ENCODE measurements at places on chromosomes 16 and 17.

DNA sequence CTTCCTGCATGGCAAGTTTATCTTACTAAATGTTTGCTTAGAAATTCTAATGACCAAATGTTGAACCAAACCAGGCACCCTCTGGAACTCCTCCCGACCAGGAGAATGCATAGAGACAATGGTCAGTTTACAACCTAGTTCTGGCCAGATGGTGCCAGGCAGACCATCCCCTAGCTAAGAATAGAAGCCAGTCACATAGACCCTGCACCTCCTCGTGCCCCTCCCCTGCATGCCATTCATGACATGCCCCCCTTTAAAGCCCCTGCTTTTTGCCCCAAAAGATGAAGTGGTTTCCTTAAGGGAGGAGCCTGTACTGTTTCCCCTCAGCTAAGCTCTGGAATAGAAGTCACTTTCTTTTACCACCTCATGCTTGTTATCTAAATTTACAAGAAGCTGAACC is 6.6 kb upstream of the CPHXL start:
- H3K36me3 ChIP-seq = no peaks in the 10 kb centered on the region
- no peak overlapping the region for H3K4me3 ChIP-seq

DNA sequence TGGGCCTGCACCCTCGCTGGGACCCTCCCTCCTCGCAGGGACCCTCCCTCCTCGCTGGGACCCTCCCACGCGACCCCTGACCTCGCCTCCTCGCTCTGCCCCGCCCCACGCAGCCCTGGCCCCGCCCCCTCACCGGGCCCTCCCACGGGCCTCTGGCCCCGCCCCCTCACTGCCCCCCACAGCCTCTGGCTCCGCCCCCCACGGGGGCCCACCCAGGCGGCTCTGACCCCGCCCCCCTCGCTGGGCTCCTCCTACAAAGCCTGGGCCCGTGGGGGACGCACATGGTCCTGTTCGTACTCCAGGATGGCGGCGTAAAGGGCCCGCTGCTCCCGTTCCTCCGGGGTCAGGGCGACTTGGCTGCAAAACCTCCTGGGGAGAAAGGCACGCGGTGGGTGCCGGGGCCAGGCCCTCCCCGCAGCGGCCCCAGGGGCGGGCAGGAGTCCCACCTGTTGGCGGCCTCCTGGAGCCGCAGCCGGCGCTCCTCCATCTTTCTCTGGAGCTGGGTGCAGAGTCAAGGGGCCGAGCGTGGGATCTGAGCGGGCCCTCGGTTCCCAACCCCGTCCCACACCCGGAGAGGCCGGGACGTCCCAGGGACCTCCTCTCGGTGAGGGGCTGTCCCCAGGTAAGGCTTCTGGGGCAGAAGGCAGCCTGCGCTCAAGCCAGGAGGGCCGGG is 9.0 kb downstream of the VPS9D1 start:
- peak overlapping the region; percentile 86 for H3K4me3 ChIP-seq
- H3K4me1 ChIP-seq = no peaks in the 10 kb centered on the region
- H3K36me3 ChIP-seq = peaks cover 12% of the 10 kb centered on the region
- H3K27ac ChIP-seq = no peak overlapping the region
- peak; percentile 68 for DNase-seq
- H3K27me3 ChIP-seq = no peaks in the 10 kb centered on the region

DNA sequence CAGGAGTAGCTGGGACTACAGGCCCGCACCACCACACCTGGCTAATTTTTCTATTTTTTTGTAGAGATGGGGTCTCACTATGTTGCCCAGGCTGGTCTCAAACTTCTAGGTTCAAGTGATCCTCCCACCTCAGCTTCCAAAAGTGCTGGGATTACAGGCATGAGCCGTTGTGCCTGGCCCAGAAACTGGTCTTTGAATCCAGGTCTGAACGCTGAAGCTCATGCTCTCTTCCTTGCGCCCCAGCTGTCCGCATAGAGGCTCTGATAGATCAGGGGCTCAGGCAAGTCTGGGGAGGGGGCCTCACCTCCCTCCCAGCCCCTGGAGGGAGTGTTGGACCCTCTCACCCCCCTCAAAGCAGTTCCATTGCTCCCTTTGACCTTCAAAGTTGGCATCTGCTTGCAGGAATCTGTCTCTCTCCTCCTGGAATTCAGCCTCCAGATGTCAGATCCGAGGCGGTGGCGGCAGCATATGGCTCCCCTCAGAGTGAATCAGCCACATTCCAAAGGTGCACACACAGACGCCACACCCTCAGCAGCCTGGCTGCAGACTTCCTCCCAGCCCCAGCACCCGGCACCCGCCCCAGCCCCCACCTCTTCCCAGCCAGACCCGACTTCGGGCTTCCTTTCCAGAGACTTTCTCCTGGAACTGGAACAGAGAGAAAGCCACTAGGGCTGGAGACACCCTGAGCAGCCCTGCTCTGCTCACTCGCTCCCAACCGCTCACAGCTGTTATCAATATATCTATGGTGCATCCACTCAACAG is 16.9 kb upstream of the GLIS2 start:
- H3K36me3 ChIP-seq = peaks cover 11% of the 10 kb centered on the region
- no peaks in the 10 kb centered on the region for H3K27me3 ChIP-seq
- H3K4me1 ChIP-seq = peaks cover 3% of the 10 kb centered on the region
- H3K4me3 ChIP-seq = no peak overlapping the region
- peak; percentile 90 for DNase-seq

- peak; percentile 95 for DNase-seq
- no peaks in the 10 kb centered on the region for H3K27me3 ChIP-seq
- H3K27ac ChIP-seq = peak overlapping the region; percentile 73
- H3K4me3 ChIP-seq = peak overlapping the region; percentile 92
- H3K36me3 ChIP-seq = peaks cover 9% of the 10 kb centered on the region
Observed at GRCh38 chr17:45160447-45161287, 1.0 kb upstream of the HEXIM2 start.

DNA sequence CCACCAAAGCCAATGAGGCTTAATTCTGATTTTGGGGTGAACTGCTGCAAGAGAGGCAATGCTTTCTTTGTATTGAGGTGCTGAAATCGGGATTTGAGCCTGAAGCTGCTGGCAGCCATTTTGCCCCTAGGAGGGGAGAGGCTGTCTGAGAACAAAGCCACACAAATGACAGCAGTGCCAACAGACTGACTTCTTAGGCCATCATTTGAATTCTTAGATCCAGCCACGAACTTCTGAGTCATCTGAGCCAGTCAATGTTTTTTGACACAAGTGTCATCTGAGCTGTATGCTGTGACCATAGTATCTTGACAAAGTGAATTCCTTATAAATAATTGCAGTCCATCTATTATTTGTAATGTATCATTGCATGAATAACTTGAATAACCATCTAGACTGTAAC is 29.0 kb downstream of the HYDIN start:
- no peaks in the 10 kb centered on the region for H3K27me3 ChIP-seq
- no peaks in the 10 kb centered on the region for H3K4me1 ChIP-seq
- no peak overlapping the region for H3K4me3 ChIP-seq
- H3K27ac ChIP-seq = no peak overlapping the region
- DNase-seq = no peak

DNA sequence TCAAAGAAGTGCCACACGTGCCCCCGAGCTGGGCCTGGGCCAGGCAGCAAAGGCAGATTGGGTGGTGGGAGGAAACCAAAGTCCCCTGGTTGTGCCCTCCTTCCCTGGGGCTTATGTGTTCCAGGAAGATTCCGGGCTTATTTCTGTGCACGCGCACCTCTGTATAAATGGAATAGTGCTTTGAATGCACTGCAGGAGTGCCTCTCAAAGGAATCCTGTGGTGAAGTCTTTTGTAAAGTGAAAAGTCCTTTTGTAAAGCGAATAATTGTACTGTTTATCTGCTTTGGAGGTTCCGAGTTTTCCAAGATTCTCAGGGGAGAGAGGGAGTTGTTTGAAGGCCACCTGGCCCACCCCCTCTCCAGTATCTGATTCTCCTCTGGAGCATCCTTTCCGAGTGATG is 26.8 kb downstream of the C17orf75 start:
- H3K27ac ChIP-seq = no peak overlapping the region
- no peak for DNase-seq
- no peak overlapping the region for H3K4me3 ChIP-seq
- peaks cover 3% of the 10 kb centered on the region for H3K4me1 ChIP-seq

- no peaks in the 10 kb centered on the region for H3K27me3 ChIP-seq
- H3K4me1 ChIP-seq = peaks cover 2% of the 10 kb centered on the region
- no peak overlapping the region for H3K27ac ChIP-seq
- DNase-seq = peak; percentile 74
Observed at GRCh38 chr17:50364715-50365114, 8.3 kb downstream of the MRPL27 start.

DNA sequence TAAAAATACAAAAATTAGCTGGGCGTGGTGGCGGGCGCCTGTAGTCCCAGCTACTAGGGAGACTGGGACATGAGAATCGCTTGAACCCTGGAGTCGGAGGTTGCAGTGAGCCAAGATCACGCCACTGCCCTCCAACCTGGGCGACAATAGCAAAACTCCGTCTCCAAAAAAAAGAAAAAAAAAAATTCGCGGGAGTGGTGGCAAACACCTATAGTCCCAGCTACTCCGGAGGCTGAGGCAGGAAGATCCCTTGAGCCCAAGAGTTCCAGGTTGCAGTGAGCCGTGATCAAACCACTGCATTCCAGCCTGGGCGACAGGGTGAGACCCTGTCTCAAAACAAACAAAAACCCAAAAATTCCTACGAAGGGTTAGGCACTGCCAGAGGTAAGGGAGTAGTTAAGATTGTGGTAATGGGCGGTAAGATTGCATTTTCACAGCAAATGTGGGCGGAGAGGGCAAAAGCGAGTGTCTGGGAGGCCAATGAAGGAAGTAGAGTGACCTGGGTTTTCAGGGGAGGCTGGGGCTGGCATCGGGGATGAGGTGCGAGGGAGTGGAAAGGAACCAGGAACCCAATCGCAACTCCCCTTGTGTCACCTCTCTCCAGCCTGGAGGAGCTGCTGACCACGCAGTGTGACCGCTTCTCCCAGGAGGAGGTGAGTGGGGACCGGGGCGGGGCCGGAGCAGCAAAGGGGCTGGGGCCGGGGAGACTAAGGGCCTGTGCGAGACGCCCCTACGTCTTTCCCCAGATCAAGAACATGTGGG is 2.6 kb downstream of the MYL11 start:
- no peak for DNase-seq
- H3K27ac ChIP-seq = peak overlapping the region; percentile 77
- H3K4me1 ChIP-seq = no peaks in the 10 kb centered on the region

- no peak for DNase-seq
- H3K36me3 ChIP-seq = no peaks in the 10 kb centered on the region
- no peaks in the 10 kb centered on the region for H3K27me3 ChIP-seq
- no peak overlapping the region for H3K27ac ChIP-seq
- peaks cover 2% of the 10 kb centered on the region for H3K4me1 ChIP-seq
Observed at GRCh38 chr16:23317266-23317661, 15.2 kb downstream of the SCNN1B start.

DNA sequence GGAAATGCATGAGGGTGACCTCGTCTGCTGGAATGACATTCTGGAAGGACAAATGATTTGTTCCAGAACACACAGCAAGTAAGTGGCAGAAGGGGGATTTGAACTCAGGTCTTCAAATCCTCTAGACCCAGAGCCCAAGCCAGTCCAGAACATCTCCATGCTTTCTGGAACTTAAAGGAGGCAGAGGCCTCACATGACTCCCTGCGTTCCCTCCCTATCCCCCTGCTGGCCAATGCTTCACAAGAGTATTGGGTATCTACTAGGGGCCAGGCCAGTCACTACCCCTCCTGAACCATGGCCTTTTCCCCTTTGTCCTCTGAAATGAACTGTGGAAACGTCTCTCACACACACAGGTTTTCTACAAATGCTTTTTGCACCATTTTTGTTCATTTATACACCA is 7.6 kb upstream of the BEAN1 start:
- no peak overlapping the region for H3K27ac ChIP-seq
- peaks cover under 1% of the 10 kb centered on the region for H3K27me3 ChIP-seq
- H3K4me3 ChIP-seq = no peak overlapping the region
- DNase-seq = peak; percentile 55
- H3K36me3 ChIP-seq = peaks cover 2% of the 10 kb centered on the region

- H3K4me3 ChIP-seq = no peak overlapping the region
- no peaks in the 10 kb centered on the region for H3K27me3 ChIP-seq
- no peak overlapping the region for H3K27ac ChIP-seq
- DNase-seq = no peak
- H3K36me3 ChIP-seq = peaks cover 91% of the 10 kb centered on the region
- H3K4me1 ChIP-seq = no peaks in the 10 kb centered on the region
Observed at GRCh38 chr17:41871789-41872188, 6.6 kb upstream of the KLHL11 start.

DNA sequence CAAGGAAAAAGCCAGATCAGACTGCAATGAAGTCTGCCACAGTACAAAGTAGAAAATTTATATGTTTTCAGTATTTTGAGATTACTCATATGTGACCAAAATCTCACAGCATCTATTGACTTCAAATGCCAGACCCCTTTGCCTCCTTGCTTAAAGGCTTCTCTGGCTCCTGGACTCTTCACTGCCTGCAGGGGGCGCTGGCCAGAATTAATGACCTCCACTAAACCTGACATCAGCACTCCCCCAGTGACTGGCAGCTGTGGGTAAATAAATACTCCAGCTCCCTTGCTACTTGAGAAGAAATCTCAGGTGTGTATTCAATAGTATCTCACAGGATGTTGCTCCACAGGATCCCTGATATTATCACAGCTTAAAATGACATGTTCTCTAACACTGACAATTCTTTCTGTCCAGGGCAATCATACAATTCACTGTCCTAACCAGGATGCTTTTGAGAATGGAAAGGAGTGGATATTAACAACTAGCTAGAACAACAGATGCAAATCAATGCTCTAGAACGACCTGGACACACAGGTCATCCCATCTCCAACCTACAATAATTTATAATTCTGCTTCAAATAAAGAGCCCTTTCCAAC is 4.0 kb downstream of the BECN1 start:
- no peaks in the 10 kb centered on the region for H3K4me1 ChIP-seq
- peak; percentile 89 for DNase-seq
- H3K27ac ChIP-seq = no peak overlapping the region
- no peak overlapping the region for H3K4me3 ChIP-seq
- no peaks in the 10 kb centered on the region for H3K27me3 ChIP-seq

DNA sequence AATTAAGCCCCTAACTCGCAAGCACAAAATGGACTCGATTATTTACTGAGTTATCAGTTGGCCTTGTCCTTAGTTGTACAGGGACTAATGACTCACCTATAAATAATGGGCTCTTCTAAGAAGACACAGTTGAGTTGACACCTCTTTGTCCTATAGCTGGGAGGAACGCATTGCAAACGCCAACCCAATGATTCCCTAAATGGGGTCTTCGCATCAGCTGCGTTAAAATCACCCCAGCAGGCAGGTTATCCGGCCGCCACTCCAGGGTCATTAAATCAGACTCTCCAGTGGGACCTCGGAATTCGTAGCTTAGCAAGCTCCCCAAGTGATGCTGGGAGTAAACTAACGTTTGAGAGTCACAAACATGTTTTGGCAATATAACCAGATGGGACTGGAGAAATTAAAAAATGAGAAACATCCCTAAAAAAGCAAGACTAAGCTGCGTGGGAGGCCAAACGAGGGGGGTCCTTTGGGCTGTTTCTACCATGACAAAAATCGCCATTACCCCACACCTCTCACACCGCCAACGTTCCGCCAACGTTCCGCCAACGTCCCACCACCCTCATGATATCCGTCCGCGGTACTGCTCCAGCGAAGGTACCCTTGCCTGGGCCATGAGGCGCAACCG is 932 bp upstream of the NFE2L1 start:
- H3K4me1 ChIP-seq = peaks cover 3% of the 10 kb centered on the region
- peak overlapping the region; percentile 48 for H3K27ac ChIP-seq
- DNase-seq = no peak

- H3K4me3 ChIP-seq = no peak overlapping the region
- H3K27me3 ChIP-seq = no peaks in the 10 kb centered on the region
- no peak overlapping the region for H3K27ac ChIP-seq
- H3K36me3 ChIP-seq = no peaks in the 10 kb centered on the region
- DNase-seq = no peak
Observed at GRCh38 chr16:80122115-80122514, 418.7 kb upstream of the DYNLRB2 start.
